ENCODE measurements at places on chromosomes 2 and 18.

DNA sequence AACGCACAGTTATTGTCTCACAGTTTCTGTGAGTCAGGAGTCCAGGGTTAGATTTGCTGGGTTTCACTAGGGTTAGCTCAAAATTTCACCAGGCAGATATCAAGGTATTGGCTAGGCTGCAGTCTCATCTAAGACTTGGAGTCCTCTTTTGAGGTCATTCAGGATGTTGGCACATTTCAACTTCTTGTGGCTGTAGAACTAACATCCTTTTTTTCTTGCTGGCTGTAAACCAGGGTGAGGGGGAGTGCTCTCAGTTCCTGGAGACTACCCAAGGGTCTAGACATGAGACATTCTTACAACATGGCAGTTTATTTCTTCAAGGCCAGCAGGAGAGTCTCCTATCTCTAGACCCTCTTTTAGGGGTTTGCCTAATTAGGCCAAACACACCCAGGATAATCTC, 12.8 kb upstream of the CAVIN2 start:
- DNase-seq: no peak

DNA sequence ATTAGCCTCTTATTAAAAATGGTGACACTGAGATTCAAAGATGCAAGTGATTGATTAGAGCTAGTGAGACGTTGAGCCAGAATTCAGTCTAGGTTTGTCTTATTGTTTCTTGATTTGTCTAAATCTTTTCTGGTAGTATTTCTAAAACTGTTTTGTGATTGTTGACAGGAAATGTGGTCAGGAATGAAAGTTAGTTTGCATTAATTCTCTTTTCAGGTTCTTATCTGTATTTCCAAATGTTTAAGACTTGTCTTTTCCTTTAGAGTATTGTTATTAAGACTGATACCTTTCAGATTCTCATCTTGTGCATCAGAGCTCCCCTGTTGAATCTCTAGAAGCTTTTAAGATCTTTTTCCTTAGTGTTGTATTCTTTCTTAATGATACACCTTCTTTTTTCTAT, 89.3 kb downstream of the MBD5 start:
- DNase-seq: no peak

DNA sequence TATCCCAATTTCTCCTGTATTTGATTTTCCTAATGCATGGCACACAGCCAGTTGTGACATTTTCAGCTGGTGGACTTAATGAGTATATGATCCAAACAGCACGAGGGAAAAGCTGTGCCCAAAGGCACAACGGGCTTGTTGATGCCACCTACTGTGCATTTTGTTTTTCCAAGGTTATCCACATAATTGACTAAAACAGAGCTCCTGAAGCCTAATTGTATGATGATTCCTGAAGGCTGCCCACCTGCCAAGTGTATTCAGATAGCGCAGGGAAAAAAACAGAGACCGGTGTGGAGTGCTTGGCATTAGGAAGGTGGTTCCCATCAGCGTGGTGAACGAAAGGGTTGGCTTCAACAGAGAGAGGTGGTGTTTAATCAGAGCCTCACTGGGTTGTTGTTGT, 14.9 kb downstream of the RBMS1 start:
- no peak for DNase-seq

- no peak for DNase-seq
Observed at GRCh38 chr2:46193356-46193755, 103.9 kb upstream of the EPAS1 start.

GRCh38 chr2:215903203-215903602, 110.1 kb downstream of the MREG start:
- DNase-seq: no peak

- no peak for DNase-seq
Observed at GRCh38 chr2:193350509-193350908, 1155.8 kb upstream of the TMEFF2 start.

DNA sequence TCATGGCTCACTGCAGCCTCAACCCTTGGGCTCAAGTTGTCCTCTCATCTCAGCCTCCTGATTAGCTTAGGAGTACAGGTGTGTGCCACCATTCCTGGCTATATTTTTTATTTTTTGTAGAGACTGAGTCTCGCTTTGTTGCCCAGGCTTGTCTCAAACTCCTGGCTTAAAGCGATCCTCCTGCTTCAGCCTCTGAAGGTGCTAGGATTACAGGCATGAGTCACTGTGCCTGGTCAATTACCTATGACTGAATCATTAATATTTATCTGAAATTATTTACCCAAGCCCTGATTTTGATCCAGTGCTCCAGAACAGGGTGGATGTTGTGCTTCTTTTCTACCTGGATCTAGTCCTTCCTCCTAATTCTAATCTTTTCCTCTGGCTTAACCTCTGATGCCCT, 87.8 kb downstream of the MAP2 start:
- DNase-seq: no peak

DNA sequence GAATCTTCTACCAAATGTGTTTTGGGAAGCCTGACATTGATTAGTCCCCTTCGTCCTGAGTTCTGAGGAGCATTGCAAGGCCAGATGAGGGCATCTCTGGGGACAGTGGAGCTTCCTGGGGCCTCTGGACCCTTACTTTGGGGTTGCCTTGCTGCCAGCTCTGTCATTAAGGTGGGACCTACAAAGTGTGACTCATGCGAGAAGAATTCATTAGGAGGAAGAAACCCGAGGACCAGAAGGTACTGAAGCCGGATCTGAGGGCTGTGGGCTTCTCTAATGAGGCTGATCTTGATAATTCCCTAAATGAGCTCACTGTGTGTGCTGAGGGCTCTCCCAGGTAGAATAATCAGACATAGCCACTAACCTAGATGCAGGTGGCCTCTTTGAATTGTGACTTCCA, 695 bp upstream of the SCYGR2 start:
- DNase-seq: no peak

GRCh38 chr2:85195956-85196355, 62.8 kb downstream of the TCF7L1 start:
- no peak for DNase-seq

- DNase-seq: no peak
Observed at GRCh38 chr2:149082735-149083134, 44.2 kb downstream of the LYPD6B start.

- DNase-seq: no peak
Observed at GRCh38 chr2:188410504-188411235, 119.0 kb downstream of the GULP1 start.

GRCh38 chr2:179952658-179953057, 54.4 kb downstream of the CWC22 start:
- no peak for DNase-seq

GRCh38 chr2:48249025-48249424, 280.9 kb upstream of the STON1 start:
- DNase-seq: no peak

GRCh38 chr2:172775319-172775718, 39.7 kb downstream of the RAPGEF4 start:
- no peak for DNase-seq

GRCh38 chr2:105313877-105314276, 15.7 kb downstream of the TGFBRAP1 start:
- DNase-seq: no peak

GRCh38 chr2:37610638-37611289, 60.7 kb downstream of the CDC42EP3 start:
- no peak for DNase-seq

- no peak for DNase-seq
Observed at GRCh38 chr18:32478317-32478716, 7.6 kb upstream of the GAREM1 start.

GRCh38 chr2:110205660-110206455, 1.0 kb upstream of the NPHP1 start:
- DNase-seq: no peak

- DNase-seq: no peak
Observed at GRCh38 chr2:3494984-3495666, 24.2 kb downstream of the ADI1 start.

- no peak for DNase-seq
Observed at GRCh38 chr2:205692104-205692503, 9.8 kb downstream of the NRP2 start.

GRCh38 chr2:187134306-187134705, 285.3 kb upstream of the ZSWIM2 start:
- no peak for DNase-seq

- no peak for DNase-seq
Observed at GRCh38 chr2:234032279-234032856, 18.1 kb upstream of the SPP2 start.

DNA sequence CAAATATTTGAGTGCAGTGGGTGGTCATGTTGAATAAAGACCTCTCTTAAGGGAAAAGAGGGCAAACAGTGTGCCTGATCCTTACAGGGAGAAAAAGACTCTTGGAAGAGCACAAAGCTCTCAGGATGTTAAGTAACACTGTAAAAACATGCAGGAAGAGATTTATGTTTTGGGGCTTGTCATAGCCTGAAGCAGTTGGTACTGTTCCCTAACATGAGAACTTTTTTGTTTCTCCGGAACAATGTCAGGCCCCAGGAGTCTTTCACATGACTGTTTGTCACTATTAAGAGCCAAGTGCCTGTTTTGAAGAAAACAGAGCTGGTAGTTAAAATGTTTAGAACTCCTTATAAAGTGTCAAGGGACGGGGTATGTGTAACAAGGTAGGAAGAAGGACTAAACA, 83.7 kb upstream of the B3GNT2 start:
- DNase-seq: no peak

DNA sequence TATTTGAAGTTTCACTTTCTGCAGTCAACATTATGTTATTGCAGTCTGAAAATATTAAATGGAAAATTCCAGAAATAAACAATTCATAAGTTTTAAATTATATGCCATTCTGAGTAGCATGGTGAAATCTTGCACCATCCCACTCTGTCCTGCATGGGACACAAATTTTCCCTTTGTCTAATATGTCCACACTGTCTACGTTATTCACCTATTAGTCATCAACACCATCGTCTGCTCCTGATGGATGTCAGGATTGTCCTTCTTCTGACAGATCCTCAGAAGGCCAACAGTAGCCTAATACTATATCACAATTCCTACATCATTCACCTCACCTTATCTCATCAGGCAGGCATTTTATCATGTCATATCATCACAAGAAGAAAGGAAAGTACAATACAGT, 163.1 kb downstream of the TXNL1 start:
- no peak for DNase-seq
